ENCODE measurements at places on chromosomes 11 and 22.

DNA sequence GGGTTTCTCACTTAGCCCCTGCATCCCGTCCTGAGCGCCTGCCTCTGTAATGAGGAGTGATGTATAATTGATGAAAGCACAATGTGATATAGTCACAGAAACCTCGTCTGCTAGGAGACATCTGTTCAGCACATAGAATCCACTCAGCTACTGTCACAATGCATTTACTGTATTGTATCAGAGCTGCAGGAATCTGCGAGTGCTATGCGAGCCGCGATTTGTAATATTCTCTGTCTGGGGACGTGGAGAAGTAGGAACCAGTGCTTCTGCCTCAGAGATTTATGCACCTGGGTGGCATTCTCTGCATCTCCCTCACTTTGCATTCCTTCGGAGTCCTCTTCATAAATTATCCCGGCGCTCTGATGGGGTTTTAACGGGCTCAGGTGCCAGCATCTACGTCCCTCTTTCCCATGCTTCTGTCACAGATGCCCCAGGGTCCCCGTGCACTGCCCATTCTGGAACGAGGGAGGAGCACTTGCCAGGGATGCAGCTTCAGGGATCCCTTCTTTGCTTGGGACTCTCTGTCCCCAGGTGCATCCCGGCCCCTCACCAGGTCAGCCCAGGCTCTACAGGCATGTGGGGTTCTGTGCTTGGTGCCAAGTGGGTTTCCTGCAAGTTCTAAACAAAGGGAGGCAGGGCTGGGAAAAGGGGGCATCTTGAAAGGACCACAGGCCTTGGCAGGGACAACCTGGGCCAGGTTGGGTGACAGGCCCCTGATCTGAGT lies 205.5 kb downstream of the DSCAML1 start:
- no peak for DNase-seq

- no peak for DNase-seq
Measured at GRCh38 chr11:58465690-58466089, 23.7 kb upstream of the OR5B12 start.

DNA sequence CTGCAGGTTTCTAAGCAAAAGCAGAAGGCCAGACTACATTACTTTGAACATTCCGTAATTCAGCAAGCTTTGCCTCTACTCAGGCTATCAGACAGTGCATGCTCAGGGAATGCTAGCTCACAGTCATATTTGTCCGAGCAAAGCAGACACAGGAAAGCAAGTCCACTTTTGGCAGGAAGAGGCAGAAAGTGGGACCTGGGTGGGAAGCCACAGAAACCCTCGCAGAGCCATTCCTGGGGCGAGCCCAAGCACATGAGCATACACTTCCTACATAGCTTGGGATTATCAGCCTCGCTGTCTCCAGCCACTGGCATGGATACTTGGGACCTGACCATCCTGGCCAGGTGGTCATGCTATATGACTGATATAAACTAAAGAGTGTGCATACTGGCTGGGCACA lies 113.3 kb downstream of the TRIM29 start:
- no peak for DNase-seq

GRCh38 chr11:43582024-43582862 lies 98.3 kb upstream of the HSD17B12 start:
- DNase-seq: no peak

DNA sequence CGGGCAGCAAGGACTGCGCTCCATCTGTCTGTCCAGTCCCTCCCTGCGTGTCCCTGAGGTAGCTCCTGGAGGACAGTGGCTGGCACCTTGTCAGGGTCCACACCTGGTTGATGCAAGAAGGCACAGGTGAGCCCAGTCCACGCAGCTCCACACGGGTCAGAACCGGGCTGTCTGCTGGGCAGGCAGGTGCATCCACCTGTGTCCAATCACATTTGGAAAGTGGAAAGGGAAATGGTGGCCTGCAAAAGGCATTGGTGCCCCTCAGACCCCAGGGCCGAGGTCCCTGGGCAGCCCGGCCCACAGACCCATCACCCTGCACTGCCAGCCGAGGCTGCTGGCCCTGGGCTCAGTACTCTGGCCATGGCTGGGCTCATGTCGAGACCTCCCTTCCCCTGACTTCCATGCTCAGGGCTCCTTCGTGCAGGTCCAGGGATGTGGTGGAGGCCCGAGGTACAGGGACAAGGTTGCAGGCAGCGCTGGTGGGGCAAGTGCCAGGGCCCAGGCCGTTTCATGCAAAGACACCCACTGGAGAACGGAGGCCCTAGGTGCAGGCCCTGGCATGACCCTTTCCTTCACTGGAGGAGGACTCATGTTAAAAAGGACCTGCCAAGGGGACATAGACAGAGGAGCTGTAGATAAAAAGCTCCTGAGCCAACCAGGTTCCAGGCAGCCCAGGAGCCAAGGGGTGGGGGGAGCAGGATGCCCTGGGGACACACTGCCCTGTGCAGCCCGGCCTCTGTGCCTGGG lies 38.9 kb upstream of the TH start:
- no peak for DNase-seq

- no peak for DNase-seq
Measured at GRCh38 chr22:23063539-23064380, 6.6 kb upstream of the GNAZ start.

- DNase-seq: no peak
Measured at GRCh38 chr11:126339073-126339862, 16.2 kb upstream of the ST3GAL4 start.

DNA sequence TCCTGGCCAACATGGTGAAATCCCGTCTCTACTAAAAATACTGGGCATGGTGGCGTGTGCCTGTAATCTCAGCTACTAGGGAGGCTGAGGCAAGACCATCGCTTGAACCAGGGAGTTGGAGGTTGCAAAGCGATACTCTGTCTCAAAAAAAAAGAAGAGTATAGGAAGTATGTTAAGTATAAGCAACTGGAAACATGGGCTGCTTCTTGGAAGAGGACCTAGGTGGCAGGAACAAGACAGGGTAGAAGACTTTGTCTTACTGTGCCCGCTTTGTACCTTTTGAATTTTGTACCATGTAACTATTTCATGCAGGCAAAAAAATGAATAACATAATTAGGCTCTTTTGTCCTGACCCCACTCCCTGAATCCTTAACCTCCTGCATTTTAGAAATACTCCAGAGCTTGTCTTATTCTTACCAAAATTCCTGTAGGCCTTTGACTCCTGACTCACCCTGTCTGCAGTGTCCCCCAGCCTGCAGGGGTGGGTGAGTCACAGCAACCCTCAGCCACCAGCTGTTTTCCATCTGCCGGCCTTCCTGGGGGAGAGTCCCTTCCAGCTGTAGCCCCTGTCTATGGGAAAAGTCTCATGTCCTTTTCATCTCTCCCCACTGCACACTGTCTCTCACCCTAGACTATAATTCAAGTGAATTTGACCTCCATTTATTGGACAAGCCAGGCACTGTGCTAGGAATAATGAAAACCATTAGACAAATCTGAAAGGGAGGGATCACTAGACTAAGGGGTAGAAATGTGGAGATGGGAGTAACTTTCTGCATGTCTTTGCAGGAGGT lies 41.8 kb downstream of the TXN2 start:
- no peak for DNase-seq

DNA sequence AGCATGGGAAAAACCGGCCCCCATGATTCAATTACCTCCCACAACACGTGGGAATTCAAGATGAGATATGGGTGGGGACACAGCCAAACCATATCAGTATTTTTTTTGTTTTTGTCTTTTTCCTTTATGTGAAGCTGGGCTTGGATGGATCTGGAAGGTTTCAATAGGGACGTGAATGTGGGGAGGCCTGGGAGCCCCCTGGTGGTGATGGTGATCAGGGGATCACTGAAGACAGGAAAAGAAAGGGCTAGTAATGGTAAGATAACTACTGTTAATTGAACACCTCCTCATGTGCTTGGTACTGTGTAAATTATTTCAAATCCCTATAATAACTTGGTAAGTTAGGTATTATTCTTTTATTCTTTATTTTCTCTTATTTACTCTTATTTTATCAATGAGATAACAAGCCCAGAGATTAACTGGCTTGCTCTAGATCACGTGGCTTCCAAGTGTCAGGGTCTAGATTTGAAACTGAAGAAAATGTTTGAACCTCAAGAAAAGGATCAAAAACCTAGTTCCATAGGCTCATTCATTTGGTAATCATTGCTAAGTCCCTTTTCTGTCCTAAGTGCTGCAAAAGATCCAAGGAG lies 364.2 kb downstream of the TENM4 start:
- DNase-seq: peak; percentile 1

- DNase-seq: no peak
Measured at GRCh38 chr11:72548463-72548862, 114.1 kb upstream of the CLPB start.

- peak; percentile 77 for DNase-seq
Measured at GRCh38 chr11:67438158-67438902, 848 bp upstream of the PTPRCAP start.

GRCh38 chr22:32202539-32203180 lies 2.2 kb downstream of the RFPL2 start:
- peak; percentile 42 for DNase-seq
